ENCODE measurements at places on chromosomes 3 and 15.

GRCh38 chr3:77281721-77282120 lies 241.8 kb downstream of the ROBO2 start:
- no peak for DNase-seq

DNA sequence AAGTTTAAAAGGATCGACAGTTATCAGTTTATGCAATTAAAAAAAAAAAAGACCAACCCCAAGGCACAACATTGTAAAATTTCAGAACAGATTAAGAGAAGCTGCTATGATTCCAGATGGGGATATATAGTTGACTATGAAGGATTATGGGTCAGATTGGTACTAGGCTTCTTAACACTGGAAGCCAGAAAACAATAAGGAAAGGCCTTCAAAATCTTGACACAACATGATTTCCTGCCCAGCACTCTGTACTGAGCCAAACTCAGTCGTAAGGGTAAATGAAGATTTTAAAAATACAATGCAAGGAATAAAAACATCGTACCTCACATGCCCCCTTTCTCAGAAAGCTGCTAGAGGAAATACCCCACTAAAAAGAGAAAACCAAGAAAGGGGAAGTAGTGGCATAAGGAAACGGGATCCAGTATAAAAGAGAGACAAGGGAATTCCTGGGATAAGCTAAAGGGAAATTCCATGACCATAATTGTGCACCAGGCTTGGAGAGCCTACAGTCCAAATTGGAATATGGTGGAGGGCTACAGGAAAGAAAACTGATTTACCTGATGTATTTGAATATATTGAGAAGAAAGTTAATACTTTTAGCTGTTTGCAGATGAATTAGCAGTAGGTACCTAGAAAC lies 27.9 kb downstream of the PIAS1 start:
- no peak for DNase-seq

GRCh38 chr3:99509224-99509623 lies 129.2 kb upstream of the COL8A1 start:
- DNase-seq: no peak

GRCh38 chr15:40085266-40085665 lies 23.4 kb downstream of the BMF start:
- no peak for DNase-seq

- DNase-seq: no peak
Measured at GRCh38 chr3:51385621-51386091, 565 bp downstream of the MANF start.

DNA sequence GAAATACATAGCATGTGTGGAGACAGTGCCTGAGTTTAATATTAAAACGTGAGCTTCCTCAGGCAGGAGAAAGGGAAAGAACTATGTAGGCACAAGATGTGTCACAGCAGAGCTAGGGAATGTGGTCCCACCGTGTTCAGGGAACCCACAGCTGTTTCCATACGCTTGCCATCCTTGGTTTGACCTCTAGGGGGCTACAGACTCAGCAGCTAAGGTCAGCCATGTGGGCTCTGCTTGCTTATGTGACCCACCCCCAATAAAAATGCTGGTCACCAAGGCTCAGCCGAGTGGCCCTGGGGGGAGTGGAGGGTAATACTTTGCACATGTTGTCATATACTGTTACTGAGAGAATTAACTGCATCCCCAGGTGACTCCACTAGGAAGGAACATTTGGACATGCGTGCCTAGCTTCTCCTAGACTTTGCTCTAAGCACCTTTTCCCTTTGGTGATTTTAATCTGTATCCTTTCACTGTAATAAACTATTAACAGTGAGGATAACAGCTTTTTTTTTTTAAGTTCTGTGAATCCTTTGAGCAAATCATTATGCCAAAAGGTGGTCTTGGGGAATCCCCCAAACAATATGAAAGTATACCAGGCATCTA lies 3.3 kb downstream of the TUBGCP5 start:
- no peak for DNase-seq

DNA sequence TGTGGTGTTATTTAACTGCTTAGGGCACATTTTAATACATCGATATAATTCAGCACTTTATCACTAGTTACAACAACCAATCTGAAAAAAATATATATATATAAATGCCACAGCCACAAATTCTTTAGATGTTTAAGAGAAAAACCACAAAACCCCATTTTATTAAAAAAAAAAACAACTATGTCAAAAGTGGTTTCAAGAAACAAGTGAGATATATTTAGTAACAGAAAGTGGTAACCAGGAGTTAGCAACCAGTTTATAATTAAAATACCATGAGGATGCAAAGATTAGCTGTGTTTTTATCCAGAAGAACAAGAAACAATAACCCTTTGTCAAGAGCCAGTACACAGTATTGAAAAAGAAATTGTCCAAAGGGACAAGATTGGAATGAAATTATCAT lies 14.8 kb upstream of the DIPK2A start:
- DNase-seq: no peak

DNA sequence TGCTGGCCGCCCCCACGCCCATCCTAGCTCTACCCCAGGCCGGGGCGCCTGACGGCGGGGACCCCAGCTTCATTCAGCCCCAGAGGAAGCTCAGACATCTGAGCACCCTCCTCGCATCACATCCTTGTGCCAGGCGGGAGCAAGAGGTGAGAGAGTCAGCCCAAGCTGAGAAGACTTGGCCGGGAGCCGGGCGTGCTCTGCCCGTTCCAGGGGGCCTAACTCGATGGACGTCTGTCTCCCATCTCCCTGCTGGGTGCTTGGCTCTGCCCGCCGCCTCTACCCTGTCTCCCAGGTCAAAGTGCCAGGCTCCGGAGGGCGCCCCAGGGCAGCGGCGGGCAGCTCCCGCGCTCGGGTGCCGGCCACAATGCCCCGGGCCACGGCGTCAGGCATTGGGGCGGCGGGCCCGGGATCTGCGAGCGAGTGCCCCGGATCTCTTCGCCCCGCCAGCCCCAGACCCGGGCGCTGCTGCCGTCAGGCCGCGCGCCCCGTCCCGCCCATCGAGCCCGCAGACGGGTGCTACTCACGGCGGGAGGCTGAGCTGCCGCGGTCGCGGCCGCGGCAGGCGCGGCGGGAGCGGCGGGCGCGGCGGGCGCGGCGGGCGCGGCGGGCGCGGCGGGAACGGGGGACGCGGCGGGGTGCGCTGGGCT lies 388 bp downstream of the DAPK2 start:
- DNase-seq: no peak

- no peak for DNase-seq
Measured at GRCh38 chr3:174531262-174531982, 327.7 kb upstream of the NAALADL2 start.

DNA sequence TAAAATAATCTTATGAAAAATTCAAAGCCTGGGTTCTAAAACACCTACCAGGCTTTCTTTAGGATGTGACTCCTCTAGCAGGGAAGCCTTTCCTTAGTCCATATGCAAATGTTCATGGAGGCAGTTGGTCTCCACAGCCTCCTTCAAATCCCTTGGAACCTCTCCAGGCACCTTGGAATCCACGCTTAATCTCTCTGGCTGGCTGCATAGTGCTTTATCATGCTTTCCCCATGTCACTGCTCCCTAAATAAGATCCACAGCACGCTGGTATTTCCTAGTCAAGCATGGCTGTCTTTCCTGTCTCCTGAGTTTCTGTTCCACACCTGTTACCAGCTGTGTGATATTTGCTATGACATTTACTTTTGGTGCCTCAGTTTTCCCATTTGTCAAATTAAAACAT lies 71.3 kb downstream of the CLSTN2 start:
- no peak for DNase-seq

- no peak for DNase-seq
Measured at GRCh38 chr3:41997702-41998550, 36.0 kb upstream of the ULK4 start.

DNA sequence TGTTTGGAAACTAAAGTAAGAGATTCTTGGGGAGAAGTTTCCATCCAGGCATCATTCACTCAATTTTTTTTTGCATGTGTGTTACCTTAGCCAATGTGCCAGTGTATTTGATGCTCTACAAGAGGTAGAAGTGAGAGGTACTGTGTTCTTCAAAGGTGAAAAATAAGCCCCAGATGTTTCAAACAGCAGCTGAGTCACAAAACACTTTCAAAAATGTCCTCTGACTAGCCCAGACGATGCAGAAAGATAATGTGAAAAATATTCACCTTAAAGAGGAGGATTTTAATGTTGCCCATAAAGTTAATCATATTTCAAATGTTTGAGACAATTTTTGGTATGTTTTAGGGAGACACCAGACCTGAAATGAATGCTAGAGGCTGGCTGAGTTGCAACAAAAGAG lies 107.7 kb upstream of the RASGRP1 start:
- no peak for DNase-seq

GRCh38 chr15:59792359-59792758 lies 103.2 kb upstream of the BNIP2 start:
- no peak for DNase-seq

- DNase-seq: no peak
Measured at GRCh38 chr3:71045212-71045916, 538.2 kb downstream of the FOXP1 start.

GRCh38 chr3:183081459-183082183 lies 17.7 kb downstream of the MCCC1 start:
- no peak for DNase-seq

GRCh38 chr3:23811919-23812318 lies 6.2 kb downstream of the UBE2E1 start:
- no peak for DNase-seq

GRCh38 chr15:38196076-38196475 lies 56.6 kb upstream of the SPRED1 start:
- DNase-seq: no peak

DNA sequence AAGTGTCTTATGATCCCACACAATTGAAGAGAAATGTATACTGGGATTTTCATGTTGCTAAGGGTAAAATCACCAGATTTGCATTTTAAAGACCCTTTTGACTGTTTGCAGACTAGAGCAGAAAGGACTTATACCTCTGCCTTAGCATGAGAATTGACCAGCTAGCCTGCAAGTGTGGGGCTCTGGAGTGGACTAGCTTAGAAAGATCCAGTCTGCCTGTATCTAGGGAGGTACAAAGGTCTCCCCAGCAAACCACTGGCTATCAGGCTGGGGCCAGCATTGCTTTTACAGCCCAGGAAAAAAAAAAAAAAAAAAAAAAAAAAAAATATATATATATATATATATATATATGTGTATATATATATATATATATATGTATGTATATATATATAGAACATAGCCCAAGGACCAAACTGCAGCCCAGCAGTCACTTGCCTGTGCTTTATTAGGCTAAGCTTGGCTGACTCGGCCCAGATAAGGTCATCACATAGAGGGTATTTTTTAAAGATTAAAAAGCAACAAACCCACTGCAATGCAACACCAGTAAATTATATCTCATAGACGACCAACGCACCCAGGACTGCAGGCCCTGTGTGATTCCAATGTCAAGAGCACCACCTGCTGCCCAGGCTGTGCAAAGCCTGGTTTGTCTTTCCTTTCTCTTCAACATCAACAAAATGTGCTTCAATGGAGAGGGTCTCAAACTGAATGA lies 63.7 kb downstream of the DCLK3 start:
- DNase-seq: no peak

Data from stimulated activated CD4-positive, alpha-beta T cell treated with anti-CD3 and anti-CD28 coated beads, Interleukin-15, amount 100 ng/mL, for 1 hour (primary cell).